Activated CD8-positive, alpha-beta T cell treated with anti-CD3 and anti-CD28 coated beads, Interleukin-2, amount 10 ng/mL, durations not matched to agents 7 days and 5 days (primary cell): ENCODE measurements at places on chromosomes 2 and 18. TPM values are rescaled to one million over a fixed set of nuclear protein-coding genes. Genes with fewer than 3 reads are reported as not detected.
A peak's percentile ranks its signal among the peaks of the same experiment; 100 is the strongest.

Gene DYNAP
- not detected for total RNA-seq

Gene AQP12A
- not detected for total RNA-seq

GRCh38 chr2:197234671-197235191, 75.8 kb downstream of the ANKRD44 start:
- H3K27me3 ChIP-seq = no peaks in the 10 kb centered on the region
- peak overlapping the region; percentile 76 for H3K27ac ChIP-seq
- no peak overlapping the region for H3K4me3 ChIP-seq
- no peak for DNase-seq
- H3K4me1 ChIP-seq = peaks cover 89% of the 10 kb centered on the region

GRCh38 chr2:181991171-181991885, 5.7 kb downstream of the PPP1R1C start:
- no peak for DNase-seq

Gene C2orf74
- 8.4 TPM for total RNA-seq

- DNase-seq = no peak
- H3K4me3 ChIP-seq = no peak overlapping the region
- peaks cover 22% of the 10 kb centered on the region for H3K4me1 ChIP-seq
- H3K27me3 ChIP-seq = no peaks in the 10 kb centered on the region
- peaks cover 29% of the 10 kb centered on the region for H3K36me3 ChIP-seq
Measured at GRCh38 chr2:33595385-33595784, 3.7 kb downstream of the FAM98A start.

GRCh38 chr18:76537621-76538020, 42.6 kb upstream of the ZNF516 start:
- H3K27ac ChIP-seq = no peak overlapping the region
- no peaks in the 10 kb centered on the region for H3K4me1 ChIP-seq
- H3K36me3 ChIP-seq = no peaks in the 10 kb centered on the region
- no peak for DNase-seq
- H3K27me3 ChIP-seq = peaks cover 2% of the 10 kb centered on the region
- no peak overlapping the region for H3K4me3 ChIP-seq

Gene AMER3
- not detected for total RNA-seq

DNA sequence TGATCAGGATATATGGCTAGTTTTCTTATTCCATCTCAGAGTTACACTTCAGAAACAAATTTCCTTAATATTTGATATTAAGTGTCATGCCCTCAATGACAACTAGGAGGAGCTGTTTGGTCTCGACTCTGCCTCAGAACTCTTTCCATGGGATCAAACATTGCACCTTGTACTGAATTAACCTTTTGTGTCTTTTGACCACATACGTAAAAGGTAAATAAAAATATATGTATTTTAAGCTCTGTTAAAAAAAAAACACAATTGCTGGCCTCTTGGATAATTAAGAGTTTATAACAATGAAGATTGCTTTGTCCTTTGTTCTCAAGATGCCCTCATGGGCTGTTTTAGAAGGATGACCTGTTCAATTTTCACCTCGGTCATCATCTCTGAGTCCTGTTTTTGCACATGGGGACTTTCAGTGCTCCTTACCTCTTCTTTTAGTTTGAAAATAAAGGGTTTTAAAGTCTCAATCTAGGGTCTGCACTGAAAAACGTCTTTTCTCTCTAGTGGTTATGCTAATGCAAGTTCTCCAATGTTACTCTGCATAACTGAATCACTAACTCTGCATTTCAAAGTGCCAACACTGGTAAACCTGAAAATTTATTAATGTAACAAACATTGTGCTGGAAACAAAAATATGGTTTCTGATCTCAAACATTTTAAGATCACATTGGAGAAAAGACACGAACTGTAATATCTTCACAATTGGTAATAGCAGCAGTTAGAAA, 18.8 kb upstream of the FN1 start:
- no peak overlapping the region for H3K27ac ChIP-seq
- H3K27me3 ChIP-seq = peaks cover 23% of the 10 kb centered on the region
- H3K4me1 ChIP-seq = no peaks in the 10 kb centered on the region
- H3K36me3 ChIP-seq = no peaks in the 10 kb centered on the region
- no peak overlapping the region for H3K4me3 ChIP-seq

DNA sequence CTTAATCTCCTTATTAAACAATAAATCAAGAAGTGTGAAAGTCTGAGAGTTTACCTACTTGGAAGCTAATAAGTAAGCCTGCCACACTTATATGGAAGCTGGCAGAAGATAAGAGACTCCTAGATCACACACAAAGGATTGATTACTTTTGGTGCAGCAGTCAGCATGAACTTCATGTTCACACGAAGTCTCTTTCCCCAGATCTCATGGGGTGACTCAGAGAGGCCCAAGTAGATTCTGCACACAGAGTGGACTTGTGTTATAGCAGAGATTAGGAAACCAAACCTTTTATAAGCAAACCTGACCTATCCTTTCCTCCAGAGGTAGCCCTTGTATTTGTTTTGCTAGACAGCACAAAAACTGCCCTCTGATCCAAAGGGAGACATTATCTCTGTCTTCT, 9.9 kb upstream of the GAREM1 start:
- no peaks in the 10 kb centered on the region for H3K4me1 ChIP-seq
- peaks cover 13% of the 10 kb centered on the region for H3K27me3 ChIP-seq
- no peaks in the 10 kb centered on the region for H3K36me3 ChIP-seq
- DNase-seq = no peak

DNA sequence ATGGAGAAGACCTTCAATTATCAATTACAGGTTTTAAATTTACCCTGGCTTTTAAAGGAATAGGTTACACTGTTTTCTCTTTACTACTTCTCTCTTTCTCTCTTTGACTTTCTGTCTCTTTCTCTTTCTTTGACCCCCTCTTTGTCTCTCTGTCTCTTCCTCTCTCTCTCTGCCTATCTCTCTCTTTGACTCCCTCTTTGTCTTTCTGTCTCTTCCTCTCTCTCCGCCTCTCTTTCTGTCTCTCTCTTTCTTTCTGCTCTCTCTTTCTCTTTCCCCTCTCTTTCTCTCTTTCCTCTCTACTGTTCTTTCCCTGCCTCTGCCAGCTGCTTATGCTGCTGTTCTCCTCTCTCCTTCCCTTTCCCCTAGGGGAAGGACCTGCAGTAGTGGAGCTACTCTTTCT, 175.7 kb downstream of the MTCL1 start:
- no peak overlapping the region for H3K4me3 ChIP-seq
- no peaks in the 10 kb centered on the region for H3K36me3 ChIP-seq
- no peak for DNase-seq
- no peak overlapping the region for H3K27ac ChIP-seq
- H3K4me1 ChIP-seq = no peaks in the 10 kb centered on the region

GRCh38 chr2:107801498-107801897, 25.2 kb upstream of the RGPD4 start:
- no peak for DNase-seq
- no peaks in the 10 kb centered on the region for H3K4me1 ChIP-seq
- no peak overlapping the region for H3K4me3 ChIP-seq
- H3K36me3 ChIP-seq = no peaks in the 10 kb centered on the region
- H3K27me3 ChIP-seq = no peaks in the 10 kb centered on the region
- H3K27ac ChIP-seq = no peak overlapping the region
